H1 (cell line): ENCODE measurements at places on chromosomes 2 and 18.

GRCh38 chr18:5890331-5891183 lies 4.8 kb downstream of the TMEM200C start:
- no peak for DNase-seq

- no peak for DNase-seq
These were observed 524.2 kb upstream of the CRIM1 start for GRCh38 chr2:35831385-35831784.

DNA sequence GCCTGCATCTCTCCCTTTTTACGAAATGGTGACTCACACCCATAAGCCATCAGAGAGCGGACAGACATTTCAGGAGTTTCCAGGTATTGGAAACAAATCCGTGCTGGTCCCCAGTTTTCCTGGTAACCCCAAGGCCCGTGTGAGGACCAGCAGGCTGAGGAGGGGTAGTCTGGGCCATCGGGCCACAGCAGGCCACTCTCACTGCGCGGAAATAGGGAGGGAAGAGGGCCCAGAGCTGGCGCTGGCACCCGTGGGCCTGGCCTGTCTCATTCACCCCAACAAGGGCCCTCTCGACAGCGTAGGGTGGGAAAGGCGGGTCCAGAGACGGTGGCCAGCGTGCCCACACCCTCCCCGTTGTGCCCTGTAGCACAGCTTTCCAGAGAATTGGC lies 13.7 kb upstream of the FAHD2A start:
- no peak for DNase-seq

- no peak for DNase-seq
These were observed 150.9 kb upstream of the REV1 start for GRCh38 chr2:99640635-99641151.

GRCh38 chr2:56008661-56009431 lies 85.3 kb upstream of the EFEMP1 start:
- DNase-seq = peak; percentile 62

DNA sequence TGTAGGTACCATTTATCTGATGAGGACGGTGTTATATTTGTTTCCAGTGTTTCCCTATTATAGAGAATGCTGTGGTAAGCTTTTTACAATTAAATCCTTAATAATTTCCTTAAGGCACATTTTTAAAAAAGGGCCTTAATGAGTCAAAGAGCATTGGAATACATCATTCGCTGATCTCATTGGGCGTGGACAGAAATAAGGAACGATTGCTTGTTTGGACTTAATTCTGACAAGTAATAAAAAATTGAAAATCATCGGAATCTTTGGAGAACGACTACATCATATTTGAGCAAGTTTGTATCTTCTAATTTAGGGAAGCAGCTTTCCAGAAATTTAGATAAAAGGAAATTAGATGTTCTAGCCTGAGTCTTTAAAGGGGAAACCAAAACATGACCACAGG lies 11.3 kb downstream of the AGPS start:
- DNase-seq = no peak

GRCh38 chr2:136032192-136032591 lies 46.8 kb upstream of the DARS1 start:
- no peak for DNase-seq

DNA sequence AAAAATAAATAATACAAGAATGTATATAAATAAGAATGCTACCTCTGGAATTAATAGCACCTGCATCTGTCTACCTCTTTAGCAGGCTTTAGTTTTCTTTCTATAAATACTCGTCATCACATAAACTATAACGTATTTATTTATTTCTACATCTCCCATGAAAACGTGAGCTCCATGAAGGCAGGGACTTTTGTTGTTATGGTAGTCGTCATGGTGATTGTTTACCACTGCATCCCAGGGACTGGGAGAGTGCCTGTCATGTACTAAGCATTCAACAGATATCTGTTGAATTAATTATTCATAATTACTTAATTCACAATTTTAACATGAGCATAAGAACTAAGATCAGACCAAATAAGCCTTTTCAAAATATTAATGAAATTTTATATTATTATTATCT lies 386.6 kb downstream of the NRXN1 start:
- no peak for DNase-seq

- no peak for DNase-seq
These were observed 72.0 kb downstream of the RIF1 start for GRCh38 chr2:151481744-151482143.

DNA sequence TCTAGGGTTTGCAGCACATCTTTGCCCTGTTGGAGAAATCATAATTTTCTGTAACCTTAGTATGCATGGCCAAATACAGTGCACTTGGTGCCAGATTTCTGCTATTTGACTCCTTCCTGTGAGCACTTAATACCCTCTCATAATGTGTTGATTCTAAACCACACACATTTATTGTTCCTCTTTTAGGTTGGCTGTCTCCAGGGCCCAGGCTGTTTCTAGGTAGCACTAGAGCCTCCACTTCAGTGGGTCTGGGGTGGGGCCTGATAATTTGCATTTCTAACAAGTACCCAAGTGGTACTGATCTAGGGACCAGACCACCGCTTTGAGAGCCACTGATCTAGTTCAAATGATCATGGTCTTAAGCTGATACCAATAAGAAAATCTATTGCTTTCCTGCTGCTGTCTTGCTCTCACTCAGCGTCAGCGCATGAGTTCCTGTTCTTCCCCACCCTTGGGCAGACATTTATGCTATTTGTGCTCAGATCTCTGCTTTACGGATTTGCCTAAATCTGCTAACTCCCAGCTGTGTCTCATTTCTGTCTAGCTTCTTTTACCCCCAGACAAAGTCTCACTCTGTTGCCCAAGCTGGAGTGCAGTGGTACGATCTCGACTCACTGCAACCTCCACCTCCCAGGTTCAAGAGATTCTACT lies 7.4 kb downstream of the PTRHD1 start:
- no peak for DNase-seq
